Renal pelvis (tissue), 12 donors: ENCODE measurements at places on chromosomes 6 and 20.
A peak's percentile ranks its signal among the peaks of the same experiment; 100 is the strongest.

GRCh38 chr6:30787954-30788353, 43.6 kb upstream of the IER3 start:
- DNase-seq = no peak

GRCh38 chr6:37109714-37110499, 60.0 kb upstream of the PIM1 start:
- no peak for DNase-seq

- DNase-seq = no peak
Observed at GRCh38 chr20:58155148-58155925, 73.1 kb downstream of the ANKRD60 start.

GRCh38 chr20:4573564-4574355, 147.9 kb upstream of the PRND start:
- no peak for DNase-seq

DNA sequence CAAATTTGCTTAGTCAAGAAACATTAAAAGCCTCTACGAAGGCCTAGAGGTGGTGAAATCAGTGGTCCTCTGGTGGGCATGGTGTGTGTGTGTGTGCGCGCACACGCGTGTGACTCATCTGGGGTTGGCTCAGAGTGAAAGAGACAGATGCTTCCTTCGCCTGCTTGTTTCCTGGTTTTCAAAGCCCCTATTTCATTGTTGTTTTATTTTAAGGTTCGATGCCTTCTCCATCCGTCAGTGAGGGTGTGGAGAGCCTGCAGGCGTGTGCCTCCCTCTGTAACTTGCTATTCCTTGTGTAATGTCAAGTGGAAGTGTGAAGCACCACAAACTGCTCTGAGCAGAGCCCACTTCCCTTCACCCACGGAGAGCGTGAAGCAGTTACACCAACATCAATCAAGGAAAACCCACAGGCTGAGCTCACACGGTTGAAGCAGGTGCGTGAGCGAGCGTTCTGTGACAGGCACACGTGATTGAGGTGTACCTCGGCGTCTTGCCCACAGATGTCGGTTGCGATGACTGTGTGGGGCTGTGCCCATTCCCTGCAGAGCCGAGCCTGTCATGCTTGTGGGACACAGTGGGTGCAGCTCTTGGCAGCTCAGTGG, 233.9 kb downstream of the PRL start:
- DNase-seq = no peak

GRCh38 chr6:27043244-27043643, 204.3 kb upstream of the PRSS16 start:
- no peak for DNase-seq

DNA sequence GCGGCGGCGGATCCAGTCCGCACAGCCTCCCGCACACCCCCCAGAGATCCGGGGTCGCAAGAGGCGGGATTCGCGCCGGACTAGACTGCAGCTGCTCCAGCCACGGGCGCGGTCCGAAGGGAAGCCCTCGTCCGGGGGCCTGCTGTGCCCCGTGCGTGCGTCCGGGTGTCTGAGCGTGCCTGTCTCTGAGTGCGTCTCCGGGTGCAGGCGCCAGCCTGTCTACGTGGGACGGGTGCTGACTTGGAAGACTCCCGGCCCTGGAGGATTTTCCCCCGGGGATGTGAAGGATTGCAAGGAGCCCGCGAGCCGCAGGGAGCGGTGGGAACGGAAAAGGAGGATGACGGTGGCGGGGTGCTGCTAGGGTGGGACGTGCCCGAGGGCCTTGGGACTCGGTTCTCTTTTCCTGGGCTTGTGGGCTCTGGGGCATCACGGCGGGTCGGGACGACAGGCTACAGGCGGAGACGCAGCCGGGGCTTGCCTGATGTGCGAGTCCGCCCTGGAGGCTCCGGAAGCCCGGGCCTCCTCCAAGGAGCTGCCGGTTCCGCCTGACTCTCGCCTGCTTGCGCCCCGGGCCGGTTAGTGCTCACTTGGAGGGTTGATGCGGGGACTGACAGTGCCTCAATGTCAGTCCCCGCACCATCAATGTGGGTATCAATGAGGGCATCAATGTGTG, 5.7 kb downstream of the MAFB start:
- DNase-seq = no peak

- no peak for DNase-seq
Observed at GRCh38 chr6:125165256-125165655, 11.7 kb downstream of the TPD52L1 start.

DNA sequence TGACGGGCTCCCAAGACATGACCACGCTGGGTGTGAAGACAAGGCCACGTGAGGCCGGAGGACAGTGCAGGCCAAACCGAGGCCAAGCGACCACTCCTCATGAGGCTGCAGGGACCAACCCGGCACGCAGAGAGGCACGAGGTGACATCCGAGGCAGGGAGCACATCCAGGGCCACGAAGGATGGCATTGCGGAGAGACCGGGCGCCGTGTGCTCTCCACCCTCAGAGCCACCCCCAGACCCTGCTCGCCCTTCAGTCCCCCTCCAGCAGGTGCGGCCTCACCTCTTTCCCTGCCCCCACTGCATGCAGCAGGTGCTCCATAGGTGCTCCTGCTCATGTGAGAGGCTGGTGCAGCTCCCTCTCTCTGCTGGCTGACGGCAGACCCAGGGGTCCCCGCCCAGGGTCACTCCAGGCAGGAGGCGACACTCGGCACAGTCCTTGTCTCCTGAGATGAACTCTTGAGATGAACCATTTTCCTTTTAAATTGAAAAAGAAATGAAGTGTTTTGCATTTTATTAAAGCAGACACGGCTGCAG, 33.8 kb upstream of the CHRNA4 start:
- DNase-seq = no peak

- peak; percentile 71 for DNase-seq
Observed at GRCh38 chr6:147508042-147508865, at the start of gene SAMD5. SAMD5 (plus strand) TSS chr6:147508690; CDS start chr6:147508929, 239 bp downstream.
